Caco-2 (cell line): ENCODE measurements at places on chromosomes 7 and 10. TPM values are rescaled to one million over a fixed set of nuclear protein-coding genes. Genes with fewer than 3 reads are reported as not detected.
A peak's percentile ranks its signal among the peaks of the same experiment; 100 is the strongest.

DNA sequence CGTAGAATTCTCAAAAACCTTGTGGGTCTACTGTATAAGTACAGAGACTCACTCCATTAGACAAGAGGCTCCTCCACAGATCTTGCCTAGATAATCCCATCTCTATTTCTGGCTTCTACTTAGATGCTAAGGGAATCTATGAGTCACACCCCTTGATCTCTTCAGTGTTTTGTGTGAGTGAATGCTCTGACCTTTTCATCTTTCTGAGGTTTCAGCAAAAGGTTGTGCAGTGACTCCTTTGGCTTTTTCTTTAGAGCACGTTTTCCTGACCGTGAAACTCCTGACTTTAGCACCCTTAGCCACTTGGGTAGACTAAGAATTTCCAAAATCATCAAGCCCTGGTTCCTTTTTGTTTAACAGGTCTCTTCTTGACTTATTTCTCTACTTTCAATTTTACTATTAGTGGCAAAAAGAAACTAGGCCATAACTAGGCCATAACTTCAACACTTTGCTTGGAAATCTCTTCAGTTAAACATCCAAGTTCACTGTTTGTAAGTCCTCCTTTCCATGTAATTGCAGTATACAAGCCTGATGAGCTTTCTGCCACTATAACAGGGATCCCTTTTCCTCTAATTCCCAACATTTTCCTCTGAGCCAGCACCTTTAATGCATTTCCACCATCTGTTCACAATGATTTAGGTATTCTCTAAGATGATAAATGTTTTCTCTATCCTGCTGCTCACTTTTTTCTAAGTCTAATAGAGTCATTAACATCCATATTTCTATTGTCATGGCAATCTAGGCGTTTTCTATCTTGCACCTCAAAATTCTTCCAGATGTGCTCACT is 19.4 kb downstream of the COPG2 start:
- DNase-seq = no peak
- no peaks in the 10 kb centered on the region for H3K4me1 ChIP-seq
- no peak overlapping the region for H3K4me3 ChIP-seq
- no peaks in the 10 kb centered on the region for H3K27me3 ChIP-seq

- H3K4me3 ChIP-seq = no peak overlapping the region
- H3K4me1 ChIP-seq = no peaks in the 10 kb centered on the region
- H3K36me3 ChIP-seq = no peaks in the 10 kb centered on the region
- H3K27me3 ChIP-seq = no peaks in the 10 kb centered on the region
- no peak for DNase-seq
These were observed 1201.4 kb downstream of the XPNPEP1 start for GRCh38 chr10:108721874-108722273.

Gene RASSF4
- 40.8 and 55.6 TPM in 2 replicates for total RNA-seq

Gene SPDYE8
- total RNA-seq = not detected in 2 replicates

Gene TDRD1
- total RNA-seq = 0.14 TPM in 1 of 2 replicates, not detected in the other

- H3K27me3 ChIP-seq = no peaks in the 10 kb centered on the region
These were observed 26.1 kb upstream of the SNX10 start for GRCh38 chr7:26265499-26266075.

- H3K4me3 ChIP-seq = no peak overlapping the region
- no peak overlapping the region for H3K27ac ChIP-seq
- H3K36me3 ChIP-seq = no peaks in the 10 kb centered on the region
- no peak for DNase-seq
- H3K27me3 ChIP-seq = no peaks in the 10 kb centered on the region
These were observed 183.7 kb upstream of the CDK1 start for GRCh38 chr10:60594476-60595051.

DNA sequence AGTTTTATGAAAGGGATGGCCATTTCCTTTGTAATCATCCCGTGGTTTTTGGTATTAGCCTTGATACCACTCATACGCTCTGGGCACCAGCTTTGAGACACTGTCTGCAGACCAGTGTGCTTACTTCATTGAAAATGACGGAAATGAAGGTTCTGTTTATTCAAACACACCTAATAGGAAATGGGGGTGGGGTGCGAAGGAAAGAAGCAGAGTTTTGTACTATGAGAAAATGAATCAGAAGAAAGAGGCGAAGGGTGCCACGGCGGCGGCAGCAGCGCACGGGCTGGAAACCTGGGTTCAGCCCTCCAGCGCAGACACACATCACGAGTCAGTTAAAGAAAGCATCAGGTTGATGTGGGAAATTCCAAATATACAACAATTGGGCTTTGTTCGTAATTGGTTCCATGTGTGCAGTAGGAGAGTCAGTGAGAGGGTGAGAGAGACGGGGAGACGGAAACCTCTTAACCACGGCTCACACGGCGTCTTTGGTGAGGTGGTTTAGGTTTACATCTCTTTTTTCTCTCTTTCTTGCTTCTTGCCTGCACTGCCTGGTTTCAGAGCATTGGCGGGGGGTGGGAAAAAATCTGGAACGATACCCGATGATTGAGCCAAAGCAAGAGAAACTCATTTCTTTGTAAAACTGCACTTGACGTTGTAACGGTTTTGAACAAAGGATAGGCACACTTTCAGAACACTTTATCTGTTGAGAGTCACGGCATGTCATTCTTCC is 321.2 kb downstream of the FRMD4A start:
- H3K36me3 ChIP-seq = no peaks in the 10 kb centered on the region
- H3K4me3 ChIP-seq = no peak overlapping the region
- DNase-seq = no peak
- H3K4me1 ChIP-seq = no peaks in the 10 kb centered on the region

DNA sequence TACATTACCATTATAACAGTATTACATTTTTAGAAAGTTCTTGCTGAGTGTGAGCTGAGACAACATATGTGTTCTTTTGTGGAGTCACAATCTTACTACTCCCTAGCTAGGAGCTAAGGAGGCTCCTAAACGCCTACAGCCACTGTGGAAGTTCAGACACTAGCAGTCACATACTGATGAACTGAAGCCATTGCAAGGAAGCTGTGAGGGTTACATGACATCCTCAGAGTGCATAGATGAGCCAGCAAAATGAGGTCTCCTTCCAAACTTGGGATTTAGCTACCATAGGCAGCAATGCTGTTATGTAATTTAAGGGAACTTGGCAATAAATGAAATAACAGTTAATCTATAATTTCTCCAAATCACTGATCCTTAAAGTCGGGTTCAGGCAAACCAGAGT is 10.8 kb upstream of the ST7 start:
- H3K27me3 ChIP-seq = no peaks in the 10 kb centered on the region
- no peaks in the 10 kb centered on the region for H3K36me3 ChIP-seq
- no peak for DNase-seq
- H3K4me3 ChIP-seq = no peak overlapping the region
- H3K27ac ChIP-seq = no peak overlapping the region

GRCh38 chr7:45888993-45889366 is 692 bp downstream of the IGFBP1 start:
- H3K36me3 ChIP-seq = no peaks in the 10 kb centered on the region
- H3K27ac ChIP-seq = no peak overlapping the region
- H3K4me1 ChIP-seq = no peaks in the 10 kb centered on the region
- no peak overlapping the region; the same call in 1 of the 2 replicates for H3K4me3 ChIP-seq

DNA sequence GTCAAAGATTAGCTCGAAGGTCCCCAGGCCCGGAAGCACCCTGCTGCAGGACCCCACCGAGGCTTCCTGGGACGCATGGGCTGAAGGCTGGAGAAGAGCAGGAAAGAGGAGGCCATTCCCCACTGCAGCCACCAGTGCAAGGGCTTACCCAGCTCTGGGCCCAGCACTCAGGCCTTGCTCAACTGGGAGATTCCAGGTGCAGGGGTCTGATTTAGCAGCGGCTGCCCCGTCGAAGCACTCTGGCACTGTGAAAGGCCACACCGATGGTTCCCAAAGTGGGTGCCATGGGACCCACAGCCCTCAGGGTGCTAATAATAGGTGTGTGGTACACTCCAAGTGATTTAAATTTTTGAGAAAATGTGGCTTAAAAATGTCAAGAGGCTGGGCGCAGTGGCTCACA is 130.9 kb downstream of the OAT start:
- H3K27me3 ChIP-seq = no peaks in the 10 kb centered on the region; the same call in 1 of the 2 replicates
- H3K4me3 ChIP-seq = no peak overlapping the region
- no peaks in the 10 kb centered on the region for H3K4me1 ChIP-seq
- no peaks in the 10 kb centered on the region for H3K36me3 ChIP-seq
- DNase-seq = peak; percentile 14

GRCh38 chr7:27890205-27890849 is 150.4 kb downstream of the TAX1BP1 start:
- no peaks in the 10 kb centered on the region for H3K4me1 ChIP-seq
- no peak overlapping the region for H3K27ac ChIP-seq
- DNase-seq = no peak
- H3K36me3 ChIP-seq = no peaks in the 10 kb centered on the region

Gene ZP3
- total RNA-seq = 3.2 and 5.5 TPM in 2 replicates

GRCh38 chr7:1915956-1916600 is 246.0 kb downstream of the ELFN1 start:
- H3K4me3 ChIP-seq = no peak overlapping the region
- no peaks in the 10 kb centered on the region for H3K4me1 ChIP-seq
- no peak for DNase-seq
- no peaks in the 10 kb centered on the region for H3K27me3 ChIP-seq

Gene MUC3A
- total RNA-seq = 25.1 and 27.0 TPM in 2 replicates

Gene RAPGEF5
- total RNA-seq = 16.9 and 20.7 TPM in 2 replicates

- no peaks in the 10 kb centered on the region for H3K4me1 ChIP-seq
- no peak overlapping the region for H3K4me3 ChIP-seq
- DNase-seq = no peak
- no peaks in the 10 kb centered on the region for H3K27me3 ChIP-seq
These were observed 34.6 kb downstream of the RHEB start for GRCh38 chr7:151484971-151485707.

Gene ZNF727
- not detected in 2 replicates for total RNA-seq

Gene SPRN
- total RNA-seq = not detected in 2 replicates

Gene NODAL
- 0.59 and 1.3 TPM in 2 replicates for total RNA-seq
